H1 (cell line): ENCODE measurements at places on chromosomes 5 and 9. TPM values are rescaled to one million over a fixed set of nuclear protein-coding genes. Genes with fewer than 3 reads are reported as not detected.

DNA sequence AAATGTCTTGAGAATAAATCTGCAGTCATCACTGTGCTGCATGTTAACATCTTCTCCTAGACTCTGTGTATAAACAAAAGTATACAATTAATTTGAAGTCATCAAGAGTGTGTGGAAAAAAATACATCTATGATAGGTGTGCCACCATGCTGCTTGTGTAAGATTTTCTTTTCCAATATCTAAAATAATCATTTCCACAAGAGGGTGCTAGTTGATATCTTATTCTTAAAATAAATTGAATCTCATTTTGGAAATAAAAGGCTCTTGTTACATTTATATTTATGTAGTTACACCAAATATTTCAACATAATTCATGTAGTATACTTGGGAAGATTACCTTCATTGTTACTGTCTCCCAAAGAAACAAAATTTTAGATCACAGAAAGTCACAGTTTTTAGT lies 14.1 kb upstream of the MOCS2 start:
- DNase-seq, result no peak
- H3K4me1 ChIP-seq, result no peaks in the 10 kb centered on the region
- H3K36me3 ChIP-seq, result no peaks in the 10 kb centered on the region
- no peak overlapping the region for H3K4me3 ChIP-seq
- H3K27ac ChIP-seq, result no peak overlapping the region

DNA sequence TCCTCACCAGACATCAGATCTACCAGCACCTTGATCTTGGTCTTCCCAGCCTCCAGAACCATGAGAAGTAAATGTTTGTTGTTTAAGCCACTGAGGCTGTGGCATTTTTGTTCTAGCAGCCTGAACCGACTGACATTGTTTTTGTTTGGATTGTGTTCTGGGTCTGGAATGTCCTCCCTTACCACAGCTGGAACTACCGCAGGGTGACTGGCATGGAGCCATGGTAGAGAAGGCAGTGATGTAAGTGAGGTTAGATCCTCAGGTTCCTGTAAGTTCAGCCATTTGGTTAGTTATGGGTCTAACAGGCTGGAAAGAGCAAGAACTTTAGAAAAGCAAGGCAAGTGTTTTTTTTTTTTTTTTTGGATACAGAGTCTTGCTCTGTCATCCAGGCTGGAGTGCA lies 209.3 kb downstream of the DAB2IP start:
- no peak for DNase-seq
- H3K27me3 ChIP-seq, result no peaks in the 10 kb centered on the region
- peaks cover 2% of the 10 kb centered on the region for H3K4me1 ChIP-seq

The IL5 gene
- not detected in 2 replicates for total RNA-seq

The SOX30 gene
- not detected in 2 replicates for total RNA-seq

The ARL14EPL gene
- not detected in 2 replicates for total RNA-seq
